Ovary (tissue), 10 donors: ENCODE measurements at places on chromosomes 1 and 21. TPM values are rescaled to one million over a fixed set of nuclear protein-coding genes. Genes with fewer than 3 reads are reported as not detected.

GRCh38 chr1:44890007-44890406, 47.0 kb upstream of the PTCH2 start:
- DNase-seq, result no peak

Gene CASQ1
- 0.61 TPM for total RNA-seq

Gene MYOG
- not detected for total RNA-seq

DNA sequence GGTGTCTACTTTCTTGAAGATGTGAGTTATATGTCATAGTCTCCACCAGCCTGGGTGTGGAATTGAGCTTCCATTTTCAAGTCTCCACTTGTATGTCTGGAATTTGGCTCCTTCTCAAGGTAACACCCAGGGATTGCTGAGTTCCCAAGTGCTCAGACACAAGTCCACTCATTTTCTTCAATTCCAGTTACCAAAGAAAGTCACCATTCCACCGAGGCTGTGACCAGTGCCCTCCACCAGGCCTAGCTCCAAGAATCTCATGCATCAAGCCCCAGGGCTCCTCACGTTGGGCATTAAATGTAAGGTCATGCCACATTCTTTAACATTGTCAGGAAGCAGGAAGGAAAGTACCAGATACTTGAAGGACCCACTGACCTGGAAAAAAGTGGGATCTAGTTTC, 2.4 kb upstream of the RAB4A start:
- no peak for DNase-seq

GRCh38 chr1:36673202-36673601, 190.5 kb upstream of the CSF3R start:
- no peak for DNase-seq
